PC-3 (cell line): ENCODE measurements at places on chromosomes 4 and X. TPM values are rescaled to one million over a fixed set of nuclear protein-coding genes. Genes with fewer than 3 reads are reported as not detected.

DNA sequence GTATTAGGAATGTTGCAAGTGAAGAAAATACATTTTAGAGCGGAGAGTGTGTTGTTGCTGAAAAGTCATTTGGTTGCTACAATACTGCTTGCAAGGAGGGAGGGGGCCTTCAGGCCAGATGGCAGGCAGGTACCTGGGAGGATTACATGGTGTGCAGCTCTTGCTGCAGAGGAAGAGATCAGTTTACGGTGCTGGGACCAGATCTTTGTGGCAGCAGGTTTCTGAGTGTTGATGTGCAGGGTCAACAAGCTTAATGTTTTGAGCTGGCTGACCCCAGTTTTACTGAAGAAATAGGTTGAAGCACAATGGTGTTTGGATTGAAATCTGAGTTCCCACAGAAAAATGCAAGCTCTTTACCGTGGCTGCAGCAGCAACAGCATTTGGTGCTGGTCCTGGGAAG, 96.4 kb upstream of the DDIT4L start:
- no peak for DNase-seq

DNA sequence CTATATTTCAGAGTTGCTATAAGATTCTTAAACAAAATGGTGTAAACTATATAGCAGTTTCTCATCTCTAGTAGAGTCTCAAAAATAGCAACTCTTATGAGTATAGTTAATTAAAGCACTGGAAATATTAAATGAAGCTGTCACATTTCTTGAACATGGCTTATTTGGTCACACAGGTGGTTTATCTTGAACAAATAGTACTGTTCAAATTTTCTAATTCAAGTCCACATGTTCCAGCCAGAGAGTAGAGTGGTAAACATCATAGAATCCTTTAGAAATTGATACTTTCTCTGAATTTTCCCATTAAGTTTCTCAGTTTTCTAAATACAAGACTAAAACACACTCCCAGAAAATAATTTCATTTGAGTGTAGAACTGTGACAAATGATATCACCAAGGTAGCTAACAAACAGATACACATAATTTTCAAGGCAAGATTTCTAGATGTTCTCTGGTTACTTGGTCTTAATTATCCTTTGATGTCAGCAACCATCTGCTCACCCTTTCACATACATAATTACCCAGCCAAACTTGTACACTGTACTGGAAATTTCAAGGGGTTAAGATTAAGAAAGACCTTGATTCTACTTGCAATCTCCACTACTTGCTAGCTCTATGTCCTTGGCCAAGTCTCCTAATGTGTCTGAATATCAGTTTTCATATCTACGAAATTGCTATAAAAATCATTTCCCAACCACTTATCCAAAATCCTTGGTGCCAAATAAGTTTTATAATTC, 24.3 kb upstream of the PAK3 start:
- no peak for DNase-seq

DNA sequence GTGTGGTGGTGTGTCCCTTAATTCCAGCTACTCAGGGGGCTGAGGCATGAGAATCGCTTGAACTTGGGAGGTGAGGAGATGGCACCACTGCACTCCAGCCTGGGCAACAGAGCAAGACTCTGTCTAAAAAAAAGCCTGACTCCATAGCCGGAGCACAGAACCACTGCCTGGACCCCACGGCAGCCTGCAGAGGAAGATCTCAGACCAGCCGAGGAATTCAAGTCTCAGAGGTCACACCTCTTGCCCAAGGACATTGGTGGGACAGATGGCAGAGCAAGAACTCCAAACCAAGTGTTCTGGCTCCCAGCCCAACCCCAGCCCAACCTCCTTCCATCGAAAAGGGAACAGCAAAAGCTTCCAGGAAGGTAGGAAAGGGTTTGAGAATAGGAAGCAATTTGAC, 70.8 kb downstream of the SMIM20 start:
- DNase-seq = no peak

GRCh38 chr4:188439641-188440311, 300.5 kb downstream of the TRIML1 start:
- DNase-seq = peak; percentile 3

DNA sequence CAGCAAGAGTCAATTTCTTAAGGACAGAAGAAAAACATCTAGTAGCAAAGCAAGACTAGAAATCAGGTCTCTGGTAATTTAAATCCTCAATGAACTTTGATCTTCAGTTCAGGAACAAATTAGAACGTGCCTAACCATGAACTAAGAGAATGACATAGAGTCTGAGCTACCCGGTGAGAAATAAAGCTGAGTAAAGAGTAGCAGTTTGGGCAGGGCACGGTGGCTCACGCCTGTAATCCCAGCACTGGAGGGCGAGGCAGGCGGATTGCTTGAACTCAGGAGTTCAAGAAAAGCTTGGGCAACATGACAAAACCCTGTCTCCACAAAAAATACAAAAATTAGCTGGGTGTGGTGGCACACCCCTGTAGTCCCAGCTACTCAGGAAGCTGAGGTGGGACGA, 37.7 kb downstream of the ACE2 start:
- DNase-seq = no peak

DNA sequence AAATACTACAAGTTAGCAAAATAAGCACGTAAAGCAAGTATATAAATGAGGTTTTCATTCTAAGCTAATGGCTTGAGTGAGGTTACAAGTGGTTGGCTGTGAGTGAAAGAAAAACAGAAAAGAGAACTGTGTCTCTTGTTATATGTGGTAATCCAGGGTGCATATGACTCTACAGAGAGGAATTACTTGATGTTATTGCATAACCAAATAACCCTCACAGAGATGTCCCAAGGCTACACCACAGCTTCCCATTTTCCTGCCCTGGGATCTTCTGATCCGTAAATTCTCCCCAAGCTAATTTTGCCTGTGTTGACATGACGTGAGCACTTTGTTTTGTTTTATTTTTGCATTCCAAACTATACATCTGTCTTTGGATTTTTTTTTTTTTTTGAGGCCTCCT, 470.0 kb upstream of the INTU start:
- DNase-seq = no peak

DNA sequence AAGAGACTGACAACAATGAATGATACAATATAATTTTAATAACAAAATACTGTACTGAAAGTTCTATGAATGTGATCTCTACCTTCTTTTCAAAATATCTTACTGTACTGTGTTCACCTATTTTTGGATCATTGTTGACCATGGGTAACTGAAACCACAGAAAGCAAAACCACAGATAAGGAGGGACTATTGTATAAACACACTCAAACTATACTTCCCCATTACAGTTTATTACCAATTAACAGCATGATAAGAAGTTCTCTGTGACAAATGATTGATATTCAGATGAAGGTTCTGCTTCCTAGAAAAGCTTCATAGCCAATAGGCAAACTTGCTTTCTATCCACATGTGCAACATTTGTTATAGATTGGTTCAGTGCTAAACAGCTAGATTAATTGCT, 50.1 kb downstream of the GABRG1 start:
- DNase-seq = no peak

GRCh38 chrX:9650091-9650490, 115.6 kb downstream of the GPR143 start:
- no peak for DNase-seq

DNA sequence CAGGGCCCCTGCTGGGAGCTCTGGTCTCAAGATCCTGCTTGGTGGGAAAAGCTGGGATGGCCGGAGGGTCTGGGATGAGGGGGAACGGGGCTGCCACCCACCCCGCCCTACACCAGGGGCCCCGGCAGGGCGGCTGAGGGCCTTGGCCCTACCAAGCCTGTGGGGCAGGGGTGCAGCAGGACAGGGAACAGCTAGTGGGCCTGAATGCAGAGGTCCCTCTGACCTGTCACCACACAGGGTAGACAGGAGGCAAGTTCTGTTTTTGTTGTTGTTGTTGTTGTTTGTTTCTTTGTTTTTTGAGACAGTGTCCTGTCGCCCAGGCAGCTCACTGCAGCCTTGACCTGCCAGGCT, 332 bp upstream of the RENBP start:
- no peak for DNase-seq

- no peak for DNase-seq
Measured at GRCh38 chrX:153926552-153926857, 441 bp upstream of the ARHGAP4 start.

DNA sequence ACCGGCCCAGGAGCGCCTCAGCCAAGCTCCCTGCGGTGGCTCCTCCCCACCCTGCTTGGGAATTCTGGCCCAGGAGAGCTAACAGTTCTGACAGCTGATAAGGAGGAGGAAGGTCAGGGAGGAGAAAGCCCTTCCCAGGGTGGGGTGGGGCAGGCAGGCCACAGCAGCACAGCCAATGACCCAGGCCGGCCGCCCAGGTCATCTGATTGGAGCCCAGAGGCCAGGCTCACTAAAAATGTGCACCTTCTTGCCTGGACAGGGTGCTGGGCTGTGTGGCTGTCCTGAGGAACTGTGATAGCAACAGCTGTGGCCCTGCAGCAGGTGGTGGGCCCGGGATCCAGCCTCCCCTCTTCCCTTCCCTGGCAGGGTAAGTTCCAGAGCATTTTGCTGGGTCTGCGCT, 17.2 kb upstream of the SH3TC1 start:
- no peak for DNase-seq

DNA sequence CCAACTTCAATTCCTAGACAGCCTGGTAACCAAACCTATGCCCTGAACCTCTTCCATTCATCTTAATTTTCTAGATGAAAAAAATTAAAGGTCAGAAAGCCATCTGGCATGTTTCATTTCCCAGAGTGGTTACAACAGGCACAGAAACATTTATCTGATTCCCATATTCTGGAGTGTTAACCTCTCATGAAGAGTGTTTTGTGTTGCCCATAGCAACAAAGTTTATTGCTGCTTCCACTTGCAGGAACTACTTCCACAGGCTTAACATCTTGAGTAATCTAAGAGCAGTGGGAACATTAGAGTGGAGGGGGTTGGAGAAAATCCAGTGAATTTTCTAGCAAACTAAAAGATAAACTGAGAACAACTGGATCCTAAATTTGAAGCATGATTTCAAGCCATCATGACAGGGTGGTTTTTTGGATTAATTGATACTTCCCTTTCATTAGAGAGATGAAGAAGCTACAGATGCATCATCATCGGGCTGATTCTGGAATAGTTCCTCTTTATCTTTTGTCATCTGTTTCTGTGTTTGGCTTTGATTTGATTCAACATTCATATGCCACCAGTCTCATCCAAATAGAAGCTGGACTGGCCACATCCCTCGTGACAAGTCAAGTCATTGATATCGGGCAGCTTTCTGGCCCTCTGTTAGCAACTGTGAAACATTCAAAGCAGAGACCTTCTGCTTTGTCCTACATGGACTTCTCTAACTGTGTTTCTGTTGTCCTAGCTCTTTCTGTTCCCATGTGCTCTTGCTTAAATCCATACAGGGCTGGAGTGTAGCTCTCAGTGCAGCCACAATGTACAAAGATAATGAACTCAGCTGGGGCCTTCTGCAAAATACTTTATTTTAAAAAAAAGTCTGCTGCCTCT, 167.3 kb downstream of the MID1IP1 start:
- no peak for DNase-seq

DNA sequence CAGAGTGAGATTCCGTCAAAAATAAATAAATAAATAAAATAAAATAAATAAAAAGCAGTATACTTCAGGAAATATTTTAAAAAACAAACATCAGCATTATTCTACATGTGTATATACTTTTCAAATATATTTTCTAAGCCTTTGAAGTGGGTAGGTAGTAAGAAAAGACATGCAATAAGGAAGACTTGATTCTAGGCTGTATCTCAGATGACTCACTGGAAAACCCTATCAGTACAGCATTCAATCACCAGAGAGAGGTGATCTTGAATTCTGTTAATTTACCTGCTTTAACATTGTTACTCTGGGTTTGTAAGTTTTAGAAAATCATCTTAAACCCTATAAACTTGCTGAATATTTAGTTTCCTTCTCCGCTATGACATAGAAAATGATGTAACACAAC, 106.6 kb upstream of the NAP1L5 start:
- DNase-seq = no peak

- peak; percentile 77 for DNase-seq
Measured at GRCh38 chr4:165537028-165537648, 158.3 kb downstream of the CPE start.

GRCh38 chr4:22215084-22215483, 266.5 kb upstream of the KCNIP4 start:
- DNase-seq = no peak

DNA sequence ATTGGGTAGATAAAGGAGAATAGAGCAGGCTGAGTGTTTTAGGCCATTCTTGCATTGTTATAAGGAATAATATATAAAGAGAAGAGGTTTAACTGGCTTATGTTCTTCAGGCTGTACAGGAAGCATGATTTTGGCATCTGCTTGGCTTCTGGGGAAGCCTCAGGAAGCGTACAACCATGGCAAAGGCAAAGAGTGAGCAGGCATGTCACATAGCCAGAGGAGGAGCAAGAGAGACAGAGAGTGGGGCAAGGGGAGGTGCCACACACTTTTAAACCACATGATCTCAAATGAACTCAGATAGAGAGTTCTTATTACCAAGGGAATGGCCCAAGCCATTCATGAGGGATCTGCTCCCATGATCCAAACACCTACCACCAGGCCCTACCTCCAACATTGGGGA, 4.4 kb upstream of the METTL14 start:
- no peak for DNase-seq

GRCh38 chr4:178329226-178329872, 887.1 kb upstream of the AGA start:
- DNase-seq = peak; percentile 1

- no peak for DNase-seq
Measured at GRCh38 chrX:23390979-23391378, 56.3 kb downstream of the PTCHD1 start.

DNA sequence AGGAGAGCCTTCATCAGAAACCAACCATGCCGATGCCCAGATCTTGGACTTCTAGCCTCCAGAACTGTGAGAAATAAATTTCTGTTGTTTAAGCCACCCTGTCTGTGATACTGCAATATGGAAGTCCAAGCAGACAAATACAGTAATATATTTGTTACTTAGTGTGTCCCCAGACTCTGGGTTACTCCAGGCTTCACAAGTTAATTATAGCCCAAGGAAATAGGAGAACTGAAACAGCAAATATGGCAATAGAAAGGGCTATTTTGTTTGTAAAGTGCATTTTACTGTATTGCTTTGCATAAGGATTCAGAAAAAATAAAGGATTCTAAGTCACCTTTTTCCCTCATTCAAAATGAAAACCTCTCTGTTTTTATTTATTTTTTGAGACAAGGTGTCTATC, 15.7 kb downstream of the TIGD4 start:
- DNase-seq = no peak

MAGEC1 gene
- total RNA-seq = not detected in 2 replicates

SOX3 gene
- not detected in 2 replicates for total RNA-seq

PDE6B gene
- not detected in 2 replicates for total RNA-seq

DGAT2L6 gene
- total RNA-seq = not detected in 2 replicates

USP17L26 gene
- not detected in 2 replicates for total RNA-seq

MAGEA12 gene
- 0.23 and 0.29 TPM in 2 replicates for total RNA-seq
